ENCODE measurements at places on chromosomes 7 and 10. TPM values are rescaled to one million over a fixed set of nuclear protein-coding genes. Genes with fewer than 3 reads are reported as not detected.

Gene EDRF1
- total RNA-seq, result 19.9 TPM

DNA sequence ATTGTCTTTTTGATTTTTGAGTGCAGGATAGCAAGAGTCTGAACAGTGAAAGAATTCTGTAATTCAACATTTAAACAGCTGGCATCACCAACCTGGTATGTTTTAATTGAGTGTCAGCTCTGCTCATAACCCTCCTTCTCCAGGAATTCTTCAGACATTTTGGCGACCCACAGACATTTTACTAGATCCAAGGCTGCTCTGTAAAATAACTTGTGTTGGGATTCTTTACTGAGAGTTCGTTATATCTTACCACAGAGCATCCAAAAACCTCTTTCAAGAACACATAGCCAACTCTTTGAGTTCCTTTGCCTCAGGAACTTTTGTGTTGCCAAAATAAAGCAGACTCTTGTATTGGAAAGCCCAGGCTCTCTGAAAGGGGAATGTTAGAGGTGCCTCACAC, 27.7 kb upstream of the SORCS3 start:
- DNase-seq, result no peak

DNA sequence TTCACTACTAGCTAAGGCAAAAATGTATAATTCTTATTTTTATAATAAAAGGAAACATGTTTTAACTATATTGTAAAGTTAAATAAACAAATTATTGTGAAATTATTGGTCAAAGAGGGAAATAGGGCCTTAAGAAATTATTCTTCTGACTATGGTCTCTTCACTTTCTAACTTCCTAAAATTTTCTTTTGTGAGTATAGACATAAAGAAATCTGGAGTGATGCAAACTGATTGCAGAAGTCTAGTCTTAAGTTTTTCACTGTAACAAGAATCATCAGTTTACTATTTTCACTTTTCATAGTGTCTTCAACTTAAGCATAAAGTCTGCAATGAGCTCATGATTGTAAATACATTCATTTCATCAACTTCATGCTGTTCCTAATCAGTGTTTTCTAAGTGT, 525.4 kb downstream of the TFEC start:
- DNase-seq, result no peak

- DNase-seq, result no peak
Measured at GRCh38 chr7:130850956-130851355, 116.9 kb upstream of the KLF14 start.

Gene ACTL6B
- not detected for total RNA-seq

Gene GBX1
- total RNA-seq, result not detected

DNA sequence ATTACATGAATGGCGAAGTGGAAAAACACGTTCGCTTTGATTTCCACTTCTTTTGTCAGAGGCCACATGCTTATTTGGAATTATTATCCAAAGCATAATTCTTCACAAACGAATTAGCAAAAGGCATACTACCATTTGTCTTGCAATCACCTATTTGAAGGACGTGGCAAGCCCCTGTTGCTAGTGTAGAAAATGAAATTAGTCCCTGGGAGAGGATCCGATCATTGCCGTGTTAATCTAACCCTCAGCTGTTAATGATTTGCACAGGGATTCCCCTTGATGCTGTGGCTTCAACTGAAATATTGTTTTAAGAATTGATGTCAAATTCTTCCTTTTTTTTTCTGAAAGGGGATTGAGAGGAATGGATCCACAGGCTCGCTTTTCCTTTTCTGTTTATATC, 4.6 kb downstream of the AGMO start:
- DNase-seq, result peak; percentile 47

DNA sequence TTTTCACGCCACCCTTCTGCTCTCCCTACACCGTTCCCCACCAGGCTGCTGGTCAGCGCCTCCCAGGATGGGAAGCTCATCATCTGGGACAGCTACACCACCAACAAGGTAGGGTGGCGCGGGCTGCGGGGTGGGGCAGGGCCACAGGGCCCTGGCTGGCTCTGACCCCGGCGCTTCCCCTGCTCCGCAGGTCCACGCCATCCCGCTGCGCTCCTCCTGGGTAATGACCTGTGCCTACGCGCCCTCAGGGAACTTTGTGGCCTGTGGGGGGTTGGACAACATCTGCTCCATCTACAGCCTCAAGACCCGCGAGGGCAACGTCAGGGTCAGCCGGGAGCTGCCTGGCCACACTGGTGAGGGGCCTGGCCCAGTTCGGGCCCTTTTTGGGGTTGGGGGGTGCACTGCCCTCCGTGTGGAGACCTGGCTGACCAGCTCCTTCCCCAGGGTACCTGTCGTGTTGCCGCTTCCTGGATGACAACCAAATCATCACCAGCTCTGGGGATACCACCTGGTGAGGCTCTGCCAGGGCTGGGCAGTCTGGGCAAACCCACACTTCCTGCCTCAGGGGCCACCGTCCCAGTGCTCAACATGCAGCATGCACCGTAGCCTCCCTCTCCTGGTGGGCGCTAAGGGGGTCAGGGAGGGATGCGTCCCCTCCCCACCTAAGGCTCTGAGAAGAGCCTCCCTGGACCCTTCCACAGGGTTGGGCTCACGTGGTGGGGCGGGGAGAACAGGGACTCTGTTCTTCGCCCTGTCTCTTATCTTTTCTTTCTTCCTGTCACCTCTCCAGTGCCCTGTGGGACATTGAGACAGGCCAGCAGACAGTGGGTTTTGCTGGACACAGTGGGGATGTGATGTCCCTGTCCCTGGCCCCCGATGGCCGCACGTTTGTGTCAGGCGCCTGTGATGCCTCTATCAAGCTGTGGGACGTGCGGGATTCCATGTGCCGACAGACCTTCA, 4.0 kb downstream of the GNB2 start:
- no peak for DNase-seq

- DNase-seq, result no peak
Measured at GRCh38 chr7:154965014-154965413, 37.9 kb downstream of the PAXIP1 start.

Gene CDC14C
- total RNA-seq, result 0.24 TPM

DNA sequence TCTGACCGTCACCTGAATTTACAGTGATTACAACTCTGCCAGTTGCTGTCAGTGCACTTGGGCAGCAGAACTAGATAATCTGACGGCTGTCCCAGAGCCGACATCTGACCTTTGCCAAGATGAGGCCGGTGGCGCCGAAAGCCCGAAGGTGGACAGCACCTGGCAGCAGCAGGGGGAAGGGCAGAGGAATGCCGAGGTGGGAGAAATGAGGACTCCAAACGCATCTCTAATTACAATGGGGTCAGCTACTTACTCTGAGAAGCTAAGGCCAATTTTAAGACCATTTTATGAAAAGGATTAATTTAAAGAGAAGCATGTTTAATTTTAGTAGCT, 33.8 kb downstream of the TRIM8 start:
- no peak for DNase-seq

Gene ADO
- 32.3 TPM for total RNA-seq

GRCh38 chr7:42269161-42269560, 32.2 kb upstream of the GLI3 start:
- no peak for DNase-seq

Gene RPS24
- total RNA-seq, result 1,941 TPM

GRCh38 chr10:122988501-122988900, 8.3 kb downstream of the PSTK start:
- no peak for DNase-seq

Gene CCDC7
- total RNA-seq, result 7.4 TPM

Gene GRM3
- not detected for total RNA-seq

DNA sequence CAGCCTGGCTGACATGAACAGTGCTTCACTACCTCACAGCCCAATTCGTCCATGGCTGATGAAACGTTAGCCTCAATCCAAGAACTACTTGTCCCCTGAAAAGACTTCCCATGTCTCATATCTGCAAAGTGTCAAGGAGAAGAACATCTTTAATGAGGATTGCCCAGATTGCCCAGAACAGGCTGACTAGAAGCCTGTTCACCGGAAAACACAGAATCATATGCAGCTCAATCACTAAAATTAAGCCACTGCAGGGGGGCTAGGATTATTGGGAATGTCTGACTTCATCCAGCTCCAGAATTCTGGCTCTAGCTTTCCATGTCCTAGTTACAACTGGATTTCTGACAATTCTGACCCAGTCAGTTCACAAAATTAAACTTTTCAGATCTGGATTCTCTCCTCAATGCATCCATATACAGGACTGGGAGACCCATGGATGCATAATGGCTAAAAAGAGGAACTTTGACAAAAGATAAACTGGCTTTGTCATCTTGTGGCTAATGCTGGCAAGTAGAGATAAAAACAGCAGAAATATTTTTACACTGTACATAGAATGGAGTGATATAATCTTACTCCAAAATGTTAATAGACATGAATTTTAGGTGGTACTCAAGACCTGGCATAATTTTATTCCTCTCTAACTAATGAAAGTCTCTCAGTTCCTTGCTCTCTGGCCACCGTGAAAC, 467.0 kb upstream of the POT1 start:
- DNase-seq, result no peak

- no peak for DNase-seq
Measured at GRCh38 chr7:30363778-30364563, 79.6 kb downstream of the ZNRF2 start.

DNA sequence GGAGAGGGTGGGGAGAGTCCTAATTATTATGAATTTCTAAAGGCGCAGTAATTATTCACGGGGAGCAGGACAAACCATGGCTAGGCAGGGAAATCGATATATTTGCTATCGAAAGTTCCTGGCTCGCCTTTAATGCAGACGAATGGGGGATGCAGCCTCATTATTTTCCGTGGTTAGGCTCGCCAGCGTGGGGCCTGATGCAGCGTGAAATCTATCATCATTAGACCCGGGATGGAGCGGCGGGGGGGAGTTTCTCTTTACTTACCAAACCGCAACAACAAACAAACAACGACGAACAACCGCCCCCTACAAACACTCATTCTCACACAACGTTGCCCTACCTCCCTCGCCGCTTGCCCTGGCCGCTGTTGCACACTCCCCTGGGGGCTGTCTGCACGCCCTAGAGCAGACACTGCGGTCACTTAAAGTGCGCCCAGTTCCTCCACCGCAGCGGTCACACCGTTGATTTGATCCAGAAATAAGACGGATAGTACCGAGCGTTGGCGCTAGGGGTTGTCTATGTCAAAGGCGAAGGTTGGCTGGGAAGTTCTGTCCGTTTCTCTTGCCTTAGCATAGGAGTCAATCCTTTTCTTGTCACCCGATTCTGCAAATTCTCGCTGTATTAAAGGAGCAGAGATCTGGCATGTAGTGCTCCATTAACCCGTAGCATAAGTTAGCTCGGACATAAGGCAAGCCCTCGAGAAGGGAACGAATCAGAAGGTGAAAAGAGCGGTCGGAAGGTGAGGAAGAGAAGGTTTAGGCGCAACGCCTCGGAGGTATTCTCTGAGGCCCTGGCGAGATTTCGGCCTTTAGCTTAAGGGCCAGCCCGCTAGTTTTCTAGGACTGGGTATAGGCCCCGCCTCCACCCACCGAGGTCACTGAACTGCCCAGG, 10.4 kb downstream of the NXPH1 start:
- peak; percentile 37 for DNase-seq

DNA sequence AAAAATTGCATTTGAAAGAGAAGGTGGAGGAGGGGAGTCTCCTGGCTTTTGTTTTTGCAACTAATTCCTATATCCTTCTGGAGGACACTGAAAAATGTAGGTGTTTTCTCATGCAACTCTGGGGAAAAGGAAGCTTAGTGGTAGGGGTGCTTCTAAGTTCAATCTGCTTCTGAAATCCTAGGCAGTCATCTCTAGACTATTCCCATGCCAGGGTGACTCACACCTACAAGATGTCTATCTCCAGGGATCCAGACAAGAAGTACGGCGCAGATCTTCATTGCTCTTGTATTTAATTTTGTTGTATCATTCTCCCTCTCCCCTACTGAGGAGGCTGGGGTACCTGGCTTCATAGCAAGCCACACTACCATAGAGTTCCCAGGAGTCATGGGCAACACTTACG, 258.8 kb downstream of the PHF14 start:
- no peak for DNase-seq

DNA sequence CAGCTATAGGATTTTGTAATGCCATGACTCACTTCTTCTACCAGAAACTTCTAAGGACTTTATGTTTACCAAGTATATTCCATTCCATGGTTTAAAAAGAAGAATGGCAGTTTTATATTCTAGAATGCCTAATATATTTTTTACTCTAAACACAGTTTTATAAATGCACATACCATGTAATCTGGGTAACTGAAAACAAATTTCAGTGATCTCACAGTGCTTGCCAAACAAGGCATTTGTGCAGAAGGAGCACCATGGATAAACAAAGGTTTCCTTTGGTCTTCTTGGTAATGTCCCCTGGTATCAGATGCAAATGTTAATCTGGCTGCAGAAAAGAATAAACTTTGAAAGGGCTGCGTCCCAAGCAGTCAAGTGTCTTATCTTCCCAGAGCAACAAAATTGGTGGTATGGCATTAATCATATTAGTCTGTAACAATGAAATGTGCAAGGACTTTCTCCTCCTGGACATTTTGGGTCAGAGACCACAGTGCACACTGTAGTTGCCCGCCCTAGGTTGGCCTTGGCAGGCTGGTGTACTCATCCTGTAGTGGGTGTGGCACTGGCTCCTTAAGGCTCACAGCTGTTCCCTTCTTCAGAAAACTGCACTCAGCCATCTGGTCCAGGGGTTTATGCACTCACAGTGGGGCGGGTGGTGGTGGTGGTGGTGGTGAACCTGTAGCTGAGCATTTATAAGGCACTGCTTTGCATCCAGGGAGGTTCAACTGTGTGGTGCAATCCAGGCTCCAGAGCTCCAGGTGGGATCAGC, 56.7 kb downstream of the LAMB4 start:
- no peak for DNase-seq

Gene GIGYF1
- 29.5 TPM for total RNA-seq

Data from Calu3 (cell line).